ENCODE measurements at places on chromosomes 1 and 21.

GRCh38 chr21:36522219-36522808 is 42.4 kb upstream of the CLDN14 start:
- DNase-seq = no peak

DNA sequence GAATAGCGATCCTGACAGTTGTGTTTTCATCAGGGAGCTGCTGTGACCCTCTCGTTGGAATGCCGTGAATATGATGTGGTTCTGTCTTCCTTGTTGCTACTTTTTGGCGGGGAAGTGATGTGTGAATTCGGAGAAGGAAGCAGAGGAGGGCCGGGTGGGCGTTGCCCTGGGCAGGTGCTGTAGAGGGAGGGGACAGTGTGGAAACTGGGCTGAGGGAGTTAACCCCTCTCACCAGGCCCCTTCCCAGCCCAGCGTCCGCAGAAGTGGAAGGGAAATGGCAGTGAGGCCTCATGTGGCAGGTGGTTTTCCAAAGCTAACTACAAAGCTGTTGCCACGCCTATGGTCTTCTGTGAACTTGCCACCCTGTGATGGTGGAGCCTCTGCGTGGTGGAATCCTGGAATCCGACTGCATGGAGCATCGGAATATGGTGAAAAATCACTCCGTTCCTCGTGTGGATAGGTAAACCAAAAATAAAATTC is 227.9 kb downstream of the DYRK1A start:
- DNase-seq = no peak

- DNase-seq = no peak
These were observed 56.9 kb upstream of the EDEM3 start for GRCh38 chr1:184811439-184812111.

DNA sequence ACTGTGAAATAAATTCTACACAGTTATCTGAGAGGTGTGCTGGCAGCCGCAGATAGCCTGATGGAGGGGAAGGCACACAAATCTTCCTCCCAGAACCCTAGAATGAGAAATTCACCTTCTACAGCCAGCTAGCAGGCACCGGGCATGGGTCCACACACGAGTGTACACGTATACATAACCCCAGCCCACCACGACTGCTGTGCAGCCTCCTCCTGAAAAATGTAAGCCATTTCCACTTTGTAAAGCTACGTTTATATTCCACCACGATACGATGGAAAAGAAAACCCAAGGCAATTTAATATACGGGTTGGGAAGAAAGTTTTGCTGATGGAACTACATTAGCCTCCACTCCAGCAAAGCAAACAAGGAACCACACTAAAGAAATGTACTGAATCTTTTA is 1.8 kb downstream of the BTG3 start:
- DNase-seq = no peak

DNA sequence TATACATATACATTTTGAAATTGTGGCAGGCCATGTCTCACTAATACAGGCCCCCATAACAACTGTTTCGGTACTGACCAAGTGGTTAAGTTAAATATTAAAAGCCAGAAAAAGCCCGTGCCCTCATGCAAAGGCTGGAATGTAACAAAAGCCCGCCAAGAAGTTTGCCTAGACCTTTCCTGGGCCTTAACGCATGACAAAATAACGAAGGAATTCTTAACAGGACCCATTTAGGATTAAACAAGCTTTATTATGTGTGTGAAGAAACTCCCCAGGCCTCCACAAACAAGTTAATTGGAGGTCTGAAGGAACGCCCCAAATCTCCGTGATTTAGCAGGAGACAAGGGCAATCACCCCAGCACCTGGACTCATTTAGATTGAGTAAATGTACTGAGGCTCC is 42.4 kb downstream of the TNFSF4 start:
- no peak for DNase-seq
